K562 (cell line): ENCODE measurements at places on chromosomes 2 and 18. TPM values are rescaled to one million over a fixed set of nuclear protein-coding genes. Genes with fewer than 3 reads are reported as not detected.
A peak's percentile ranks its signal among the peaks of the same experiment; 100 is the strongest.

DNA sequence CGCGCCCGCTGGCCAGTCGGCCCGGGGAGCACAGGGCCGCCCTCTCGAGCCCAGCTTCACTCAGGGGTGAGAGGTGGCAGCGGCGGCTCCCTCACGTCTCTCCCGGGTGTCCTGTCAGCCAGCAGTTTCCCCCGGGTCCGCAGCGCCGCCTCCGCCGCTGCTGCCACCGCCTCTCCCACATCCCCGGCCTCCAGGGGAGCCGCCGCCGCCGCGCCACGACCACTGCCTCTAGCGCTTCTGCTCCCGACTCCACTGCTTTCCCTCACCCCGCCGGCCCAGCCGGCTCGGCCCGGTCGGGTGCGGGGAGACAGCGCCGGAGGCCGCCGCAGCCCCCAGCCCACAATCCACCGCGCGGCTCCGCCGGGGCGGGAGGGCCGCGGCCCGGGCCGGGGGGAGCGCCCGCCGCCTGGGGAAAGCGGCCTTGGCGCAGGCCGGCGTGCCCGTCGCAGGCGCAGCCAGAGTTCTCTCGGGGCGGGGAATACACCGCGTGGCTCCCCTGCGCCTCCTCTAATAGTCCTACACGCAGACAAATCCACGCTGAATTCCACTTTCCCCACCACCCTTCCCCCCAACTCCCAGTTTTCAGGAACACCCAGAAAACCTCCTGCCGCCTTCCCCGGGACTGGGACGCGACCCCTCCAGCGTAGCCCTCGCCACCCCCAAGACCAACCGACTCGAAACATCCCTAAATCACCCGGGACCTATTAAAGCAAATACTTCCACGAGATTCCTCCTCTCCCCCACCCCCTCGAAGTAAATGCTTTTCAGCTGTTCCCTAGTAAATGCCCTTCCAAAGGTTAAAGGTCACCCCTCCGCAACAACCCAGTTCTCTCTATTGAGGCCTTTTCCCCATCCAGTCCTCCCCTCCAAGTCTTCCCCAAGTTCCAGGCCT lies at the start of gene VPS54:
TSS of gene VPS54 (minus strand) at position 346 of the 892 bp plus-strand sequence. CDS start 35,429 bp downstream, outside the sequence.
- peak within 1 kb of the TSS; percentile 89 for H3K27ac ChIP-seq
- H3K4me1 ChIP-seq, result peaks cover 12% of the 10 kb centered on the region
- peak within 1 kb of the TSS; percentile 68 for H3K4me3 ChIP-seq
- no peaks in the 10 kb centered on the region for H3K27me3 ChIP-seq

DNA sequence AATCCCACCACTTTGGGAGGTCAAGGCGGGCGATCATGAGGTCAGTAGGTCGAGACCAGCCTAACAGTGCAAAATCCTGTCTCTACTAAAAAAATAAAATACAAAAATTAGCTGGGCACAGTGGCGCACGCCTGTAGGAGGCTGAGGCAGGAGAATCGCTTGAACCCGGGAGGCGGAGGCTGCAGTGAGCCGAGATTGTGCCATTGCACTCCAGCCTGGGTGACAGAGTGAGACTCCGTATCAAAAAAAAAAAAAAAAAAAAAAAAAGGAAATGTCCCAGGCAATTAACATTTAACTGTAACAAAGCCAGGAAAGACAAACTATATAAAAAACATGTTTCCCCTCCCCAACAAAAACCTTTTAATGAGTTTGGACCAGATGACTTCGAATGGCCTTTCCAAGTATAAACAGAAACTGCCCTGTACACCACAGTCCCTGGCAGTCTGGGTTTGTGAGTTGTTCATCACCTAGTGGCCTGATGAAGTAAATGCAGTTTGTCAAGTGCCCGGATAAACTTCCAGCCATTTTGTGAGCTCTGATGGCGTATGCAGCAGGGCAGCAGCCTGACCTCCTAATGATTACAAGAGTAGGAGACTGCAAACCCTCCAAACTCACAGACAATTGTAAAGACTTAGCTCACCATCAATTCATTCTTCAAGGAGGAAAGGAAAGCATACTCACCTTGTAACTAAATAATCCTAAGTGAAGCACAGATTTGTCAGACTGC lies 16.6 kb upstream of the PCBP1 start:
- DNase-seq, result peak; percentile 78
- peaks cover 34% of the 10 kb centered on the region for H3K36me3 ChIP-seq
- H3K4me3 ChIP-seq, result no peak overlapping the region

DNA sequence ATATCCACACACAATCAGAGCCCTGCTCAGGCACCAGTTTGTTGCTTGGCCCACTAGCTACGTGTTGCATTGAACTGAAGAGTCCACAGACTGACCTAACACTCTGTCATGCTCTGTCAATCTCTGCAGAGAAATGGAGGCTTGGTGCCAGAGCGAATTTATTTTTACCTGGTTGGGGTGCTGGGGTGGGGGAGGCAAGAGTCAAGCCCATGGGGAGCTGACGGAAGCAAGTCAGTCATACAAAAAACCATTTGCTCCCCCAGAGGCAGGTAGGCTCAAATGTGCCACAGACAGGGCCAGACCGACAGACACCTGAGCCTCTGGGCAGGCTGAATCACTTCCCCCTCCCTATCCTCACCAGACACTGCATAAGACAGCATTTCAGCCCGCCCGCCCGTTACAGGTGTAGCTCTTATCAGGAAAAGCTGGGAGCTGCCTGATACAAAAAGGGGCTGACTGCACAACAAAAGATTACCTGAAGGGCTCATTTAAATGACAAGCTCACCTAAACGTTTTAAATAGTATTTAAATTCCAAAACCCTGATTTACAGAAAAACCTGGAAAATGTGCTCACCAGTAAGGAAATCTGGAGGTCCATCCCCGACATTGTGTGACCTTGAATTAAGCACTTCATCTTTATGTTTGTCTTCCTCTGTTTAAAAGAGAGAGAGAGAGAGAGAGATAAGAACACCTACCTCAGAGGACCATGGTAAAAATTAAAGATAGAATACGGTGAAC lies 2.1 kb upstream of the PCBP1 start:
- peak overlapping the region; percentile 100 for H3K27ac ChIP-seq
- H3K36me3 ChIP-seq, result peaks cover 63% of the 10 kb centered on the region
- H3K4me1 ChIP-seq, result peaks cover 16% of the 10 kb centered on the region
- peak; percentile 43 for DNase-seq
- H3K4me3 ChIP-seq, result peak overlapping the region; percentile 90; the same call in 1 of the 2 replicates
- H3K27me3 ChIP-seq, result no peaks in the 10 kb centered on the region

DNA sequence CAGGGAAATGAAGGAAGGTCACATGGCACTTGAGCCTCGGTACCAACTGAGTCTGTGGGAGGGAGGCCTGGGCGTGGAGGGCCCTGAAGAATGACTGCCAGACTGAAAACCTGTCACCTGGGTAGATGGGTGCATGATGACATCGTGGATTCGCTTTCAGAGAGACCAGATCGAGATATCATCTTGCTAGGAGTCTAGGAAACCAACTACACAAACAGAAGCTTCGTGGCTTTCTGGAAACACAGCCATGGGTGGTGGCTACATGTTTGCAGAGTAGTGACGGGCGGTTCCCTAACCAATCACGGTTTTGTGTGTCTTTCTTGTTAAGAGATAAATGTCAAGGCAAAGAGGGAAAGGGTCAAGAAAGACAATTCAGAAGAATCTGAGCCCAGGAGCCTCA lies 155.0 kb downstream of the EIPR1 start:
- no peaks in the 10 kb centered on the region for H3K4me1 ChIP-seq
- no peak overlapping the region for H3K4me3 ChIP-seq
- H3K27me3 ChIP-seq, result no peaks in the 10 kb centered on the region; the same call in 2 of the 3 replicates
- H3K27ac ChIP-seq, result no peak overlapping the region

DNA sequence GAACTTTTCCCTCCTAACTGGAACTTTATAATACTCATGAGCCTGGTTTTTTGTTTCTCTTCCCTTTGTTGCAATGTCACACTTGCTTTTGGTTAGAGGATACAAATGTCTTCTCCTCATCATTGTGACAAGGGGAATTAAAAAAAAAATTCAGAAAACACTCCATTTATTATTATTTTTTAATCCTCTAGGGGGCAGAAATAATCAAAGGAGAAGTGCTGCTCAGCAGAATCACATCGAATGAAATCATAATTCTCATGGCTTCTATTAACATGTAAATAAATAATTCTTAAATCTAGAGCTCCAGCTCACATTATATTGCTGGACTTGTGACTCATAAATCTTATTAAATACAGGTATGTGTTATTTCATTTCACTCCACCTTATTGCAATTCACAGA lies 273.8 kb downstream of the TRIB2 start:
- no peak for DNase-seq
- no peak overlapping the region for H3K27ac ChIP-seq
- H3K27me3 ChIP-seq, result no peaks in the 10 kb centered on the region
- no peak overlapping the region for H3K4me3 ChIP-seq

DNA sequence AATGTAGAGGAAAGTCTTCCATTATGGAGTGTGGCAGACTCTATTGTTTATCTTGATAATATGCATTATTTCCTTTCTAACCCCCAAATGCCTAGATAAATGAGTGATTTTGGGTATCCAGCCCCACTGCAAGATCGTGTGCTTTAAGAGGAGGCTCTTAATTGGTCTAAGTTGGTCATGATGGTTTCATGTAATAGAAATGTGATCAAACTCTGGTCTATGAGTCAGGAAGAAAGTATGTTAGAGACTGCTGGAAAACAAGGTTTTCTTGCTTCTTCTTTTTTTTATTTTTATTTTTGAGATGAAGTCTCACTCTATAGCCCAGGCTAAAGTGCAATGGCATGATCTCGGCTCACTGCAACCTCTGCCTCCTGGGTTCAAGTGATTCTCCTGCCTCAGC lies 344.5 kb upstream of the TNP1 start:
- H3K4me3 ChIP-seq, result no peak overlapping the region
- H3K36me3 ChIP-seq, result no peaks in the 10 kb centered on the region
- no peak for DNase-seq

GRCh38 chr18:56709463-56709862 lies 58.3 kb downstream of the WDR7 start:
- no peak overlapping the region for H3K27ac ChIP-seq
- peak; percentile 30 for DNase-seq
- no peaks in the 10 kb centered on the region for H3K27me3 ChIP-seq
- H3K4me3 ChIP-seq, result no peak overlapping the region
- no peaks in the 10 kb centered on the region for H3K36me3 ChIP-seq
- no peaks in the 10 kb centered on the region for H3K4me1 ChIP-seq

GRCh38 chr2:58604096-58604495 lies 363.0 kb upstream of the FANCL start:
- H3K27me3 ChIP-seq, result no peaks in the 10 kb centered on the region
- no peaks in the 10 kb centered on the region; the same call in 2 of the 3 replicates for H3K4me1 ChIP-seq
- DNase-seq, result no peak
- no peaks in the 10 kb centered on the region for H3K36me3 ChIP-seq
- H3K4me3 ChIP-seq, result no peak overlapping the region

GRCh38 chr2:105102001-105102400 lies 64.1 kb downstream of the MRPS9 start:
- no peak for DNase-seq
- H3K4me3 ChIP-seq, result no peak overlapping the region
- peaks cover 2% of the 10 kb centered on the region; the same call in 1 of the 2 replicates for H3K4me1 ChIP-seq
- H3K27me3 ChIP-seq, result no peaks in the 10 kb centered on the region
- no peak overlapping the region for H3K27ac ChIP-seq

- H3K27ac ChIP-seq, result no peak overlapping the region
- no peak for DNase-seq
- H3K36me3 ChIP-seq, result no peaks in the 10 kb centered on the region
- H3K4me3 ChIP-seq, result no peak overlapping the region
- no peaks in the 10 kb centered on the region for H3K27me3 ChIP-seq
Observed at GRCh38 chr2:133286326-133286922, 281.8 kb downstream of the NCKAP5 start.

DNA sequence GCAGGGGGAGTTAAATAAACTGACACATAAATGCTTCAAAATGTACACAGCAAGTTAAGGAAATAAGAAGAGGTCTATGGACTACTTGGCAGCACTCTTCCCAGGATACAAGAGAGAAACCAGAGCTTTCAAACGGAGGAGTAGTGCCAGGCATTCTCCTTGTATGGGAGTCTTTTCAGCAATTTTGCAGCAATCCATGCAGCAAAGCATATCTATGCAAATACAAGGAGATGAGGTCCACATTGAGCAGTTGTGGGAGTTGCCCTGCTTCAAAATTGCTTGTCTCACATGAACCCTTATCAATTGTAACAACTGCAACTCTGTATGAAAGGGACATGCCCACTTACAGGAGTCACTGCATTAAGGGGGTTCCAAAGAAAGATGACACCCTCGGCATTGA lies 37.8 kb downstream of the SCN9A start:
- no peaks in the 10 kb centered on the region for H3K27me3 ChIP-seq
- H3K27ac ChIP-seq, result no peak overlapping the region
- H3K36me3 ChIP-seq, result no peaks in the 10 kb centered on the region; the same call in 2 of the 3 replicates
- H3K4me3 ChIP-seq, result no peak overlapping the region
- no peaks in the 10 kb centered on the region; the same call in 2 of the 3 replicates for H3K4me1 ChIP-seq

DNA sequence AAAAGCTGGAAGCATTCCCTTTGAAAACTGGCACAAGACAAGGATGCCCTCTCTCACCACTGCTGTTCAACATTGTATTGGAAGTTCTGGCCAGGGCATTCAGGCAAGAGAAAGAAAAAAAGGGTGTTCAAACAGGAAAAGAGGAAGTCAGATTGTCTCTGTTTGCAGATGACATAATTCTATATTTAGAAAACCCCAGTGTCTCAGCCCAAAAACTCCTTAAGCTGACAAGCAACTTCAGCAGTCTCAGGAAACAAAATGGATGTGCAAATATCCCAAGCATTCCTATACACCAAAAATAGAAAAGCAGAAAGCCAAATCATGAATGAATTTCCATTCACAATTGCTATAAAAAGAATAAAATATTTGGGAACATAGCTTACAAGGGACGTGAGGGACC lies 11.1 kb downstream of the SLC8A1 start:
- H3K4me1 ChIP-seq, result no peaks in the 10 kb centered on the region
- H3K27ac ChIP-seq, result no peak overlapping the region
- no peaks in the 10 kb centered on the region for H3K36me3 ChIP-seq
- no peak for DNase-seq
- H3K27me3 ChIP-seq, result no peaks in the 10 kb centered on the region

DNA sequence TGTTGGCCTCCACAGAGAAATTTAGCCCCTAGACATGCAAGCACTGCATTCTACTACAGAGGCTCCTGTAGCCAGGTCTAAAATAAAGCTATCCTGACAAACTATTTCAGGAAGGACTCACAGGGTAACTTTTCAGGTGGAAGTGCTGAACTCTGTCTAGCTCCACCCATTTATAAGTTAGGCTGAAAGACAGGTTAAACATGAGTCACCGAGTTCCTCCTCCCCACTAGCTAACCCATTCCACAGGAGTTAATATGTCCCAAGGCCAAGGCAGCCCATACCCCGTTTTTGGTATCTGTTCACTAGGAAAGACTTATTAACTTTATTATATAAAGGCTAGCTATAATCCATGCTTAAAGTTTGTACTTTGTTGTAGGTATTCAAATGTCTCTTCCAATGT lies 3.5 kb downstream of the CWC22 start:
- peak; percentile 29 for DNase-seq
- H3K27ac ChIP-seq, result no peak overlapping the region
- H3K27me3 ChIP-seq, result no peaks in the 10 kb centered on the region
- H3K4me3 ChIP-seq, result no peak overlapping the region
- peaks cover 23% of the 10 kb centered on the region for H3K36me3 ChIP-seq

- H3K4me3 ChIP-seq, result peak overlapping the region; percentile 23
- H3K36me3 ChIP-seq, result no peaks in the 10 kb centered on the region
- DNase-seq, result no peak
- peaks cover 13% of the 10 kb centered on the region; the same call in 2 of the 3 replicates for H3K4me1 ChIP-seq
- H3K27me3 ChIP-seq, result no peaks in the 10 kb centered on the region
Observed at GRCh38 chr2:233060501-233060979, 398 bp downstream of the INPP5D start.

The CXCR4 gene
- 0.22 and 0.49 TPM in 2 replicates for total RNA-seq

The WIPF1 gene
- 3.8 and 4.9 TPM in 2 replicates for total RNA-seq

The MDH1B gene
- 0.07 TPM in 1 of 2 replicates, not detected in the other for total RNA-seq

The EVX2 gene
- not detected in 2 replicates for total RNA-seq

The ATP6V1B1 gene
- total RNA-seq, result not detected in 2 replicates

The KCNE4 gene
- not detected in 2 replicates for total RNA-seq

The NTSR2 gene
- not detected in 2 replicates for total RNA-seq

The PPM1B gene
- 28.6 and 29.2 TPM in 2 replicates for total RNA-seq

The REG3A gene
- total RNA-seq, result 0.31 TPM in 1 of 2 replicates, not detected in the other

The CD8B2 gene
- not detected in 2 replicates for total RNA-seq

The PPIG gene
- 63.7 and 75.2 TPM in 2 replicates for total RNA-seq

The LYG2 gene
- not detected in 2 replicates for total RNA-seq

The PAPOLG gene
- total RNA-seq, result 10.0 and 11.1 TPM in 2 replicates

The CIB4 gene
- not detected in 2 replicates for total RNA-seq

The ONECUT2 gene
- total RNA-seq, result 1.9 and 2.5 TPM in 2 replicates
